Psoas muscle (tissue), 8 donors: ENCODE measurements at places on chromosomes 5 and 9.

- DNase-seq, result no peak
Observed at GRCh38 chr5:45098483-45098882, 289.7 kb downstream of the MRPS30 start.

DNA sequence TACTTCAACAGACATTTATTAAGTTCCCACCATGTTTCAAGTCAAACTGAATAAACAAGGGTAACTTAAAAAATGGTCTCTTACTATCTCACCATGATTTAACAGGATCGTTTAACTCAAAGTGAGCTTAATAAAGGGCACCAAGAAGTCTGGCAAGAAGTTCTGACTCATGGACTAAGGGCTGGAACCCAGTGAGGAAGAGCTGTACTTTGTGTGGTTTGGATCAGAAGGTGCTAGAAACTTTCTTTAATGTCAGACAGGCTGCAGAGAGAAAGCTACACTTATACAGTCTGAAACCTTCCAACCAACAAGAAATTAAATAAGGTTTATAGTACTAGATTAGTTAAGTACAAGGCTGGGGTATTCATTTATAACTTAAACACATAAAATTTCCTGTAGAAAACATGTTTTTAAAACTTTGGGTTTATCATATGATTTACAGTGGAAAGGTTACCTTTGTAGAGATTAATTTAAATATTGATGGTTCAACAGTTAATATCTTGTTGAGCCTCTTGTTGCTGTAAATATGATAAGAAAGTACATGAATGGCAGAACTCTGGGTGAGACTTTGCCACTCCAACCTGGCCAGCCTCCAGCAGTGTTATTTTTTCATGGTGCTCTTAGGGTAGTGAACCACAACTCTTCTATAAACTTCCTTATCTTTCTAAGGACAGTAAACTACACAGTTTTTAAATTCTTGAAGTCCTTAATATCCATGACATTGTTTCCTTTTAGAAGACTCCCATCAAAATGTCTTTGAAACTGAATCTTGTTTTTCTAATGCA lies 162.8 kb downstream of the MAN2A1 start:
- no peak for DNase-seq

GRCh38 chr9:79501546-79501945 lies 70.2 kb upstream of the TLE4 start:
- DNase-seq, result no peak

- DNase-seq, result peak; percentile 60
Observed at GRCh38 chr5:179530069-179530998, 20.0 kb upstream of the RUFY1 start.

DNA sequence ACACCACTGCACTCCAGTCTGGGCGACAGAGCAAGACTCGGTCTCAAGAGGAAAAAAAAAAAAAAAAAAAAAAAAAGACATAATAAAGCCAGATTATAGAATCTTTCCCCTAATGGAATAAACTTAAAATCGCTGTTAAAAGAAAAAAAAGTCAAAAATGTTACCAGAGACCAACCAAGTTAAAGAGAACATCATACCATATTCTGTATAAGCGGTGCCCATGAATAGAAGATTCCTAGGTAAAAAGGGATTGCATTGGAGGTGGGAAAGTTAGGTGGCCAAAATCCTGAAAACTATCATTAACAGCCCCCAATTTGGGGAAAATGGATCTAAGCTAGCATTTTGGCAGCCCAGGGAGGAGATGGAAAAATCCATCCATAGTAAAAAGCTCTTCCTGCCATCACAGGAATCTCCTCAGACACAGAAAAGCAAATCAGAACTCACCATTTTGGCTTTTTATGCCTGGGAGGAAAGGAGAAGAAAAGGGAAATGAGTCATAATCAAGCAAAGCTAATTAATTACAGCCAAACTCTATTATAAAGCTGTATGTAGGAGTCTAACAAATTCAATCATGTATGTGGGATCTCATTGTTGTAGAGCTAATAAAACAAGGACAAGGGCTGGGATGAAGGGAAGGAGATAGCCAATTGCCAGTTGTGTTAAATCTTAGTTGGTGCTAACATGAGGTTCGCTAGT lies 363.8 kb downstream of the ARL15 start:
- DNase-seq, result no peak

DNA sequence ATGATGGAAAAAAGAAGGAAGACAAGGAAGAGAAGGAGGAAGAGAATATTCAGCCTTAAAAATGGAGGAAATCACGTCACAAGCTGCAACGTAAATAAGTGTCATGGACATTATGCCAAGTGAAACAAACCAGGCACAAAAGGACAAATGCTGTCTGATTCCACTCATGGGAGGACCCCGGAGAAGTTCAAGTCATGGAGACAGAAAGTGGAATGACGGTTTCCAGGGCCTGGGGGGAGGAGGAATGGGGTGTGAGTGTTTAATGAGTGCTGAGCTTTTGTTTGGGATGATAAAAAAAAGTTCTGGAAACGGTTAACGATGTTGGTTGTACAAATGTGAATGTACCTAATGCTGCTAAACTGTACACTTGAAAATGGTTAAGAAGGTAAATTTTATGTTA lies 439.5 kb downstream of the GADD45G start:
- DNase-seq, result no peak

GRCh38 chr5:75964008-75964407 lies 119.2 kb upstream of the SV2C start:
- no peak for DNase-seq

DNA sequence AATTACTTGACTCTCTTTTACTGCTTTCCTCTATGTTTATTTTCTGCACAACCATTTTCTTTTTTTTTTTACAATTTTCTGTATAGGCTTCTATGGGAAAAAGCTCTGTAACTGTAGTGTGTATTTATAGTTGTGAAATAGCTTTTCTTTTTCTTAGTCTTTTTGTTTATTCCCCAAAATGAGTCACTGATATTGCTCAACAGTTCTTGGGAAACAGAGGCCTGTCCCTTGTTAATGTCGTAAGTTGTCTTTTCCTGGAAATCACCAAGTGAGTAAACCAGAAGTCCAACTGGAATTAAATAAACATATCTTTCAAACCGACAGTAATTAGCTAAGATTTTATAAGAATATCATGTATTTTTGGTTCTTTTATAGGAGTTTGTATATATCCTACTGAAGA lies 325.1 kb upstream of the PRR16 start:
- DNase-seq, result no peak
